Naive thymus-derived CD4-positive, alpha-beta T cell (primary cell): ENCODE measurements at places on chromosomes 6 and 20.

DNA sequence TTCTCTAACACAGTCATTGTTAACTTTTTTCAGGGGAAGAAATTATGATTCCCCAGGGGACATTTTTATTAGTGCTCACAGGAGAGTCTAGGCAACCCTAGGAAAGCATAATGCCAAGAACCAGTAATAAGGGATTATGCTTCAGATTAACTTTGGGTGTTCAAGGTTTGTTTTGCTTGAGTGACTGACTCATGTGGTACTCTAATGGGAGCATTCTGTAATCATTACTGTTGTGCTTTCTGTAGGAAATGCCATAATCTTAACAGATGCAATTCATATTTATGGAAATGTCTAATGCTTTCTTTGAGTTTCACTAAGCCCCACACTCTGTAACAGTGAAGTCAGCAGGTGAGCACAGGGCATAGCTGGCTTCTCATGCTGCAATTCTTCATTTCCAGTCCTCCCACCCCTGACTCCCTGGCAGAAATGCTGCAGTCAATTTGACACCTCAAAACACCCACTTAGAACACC is 263.4 kb upstream of the MAN1A1 start:
- no peak for DNase-seq

DNA sequence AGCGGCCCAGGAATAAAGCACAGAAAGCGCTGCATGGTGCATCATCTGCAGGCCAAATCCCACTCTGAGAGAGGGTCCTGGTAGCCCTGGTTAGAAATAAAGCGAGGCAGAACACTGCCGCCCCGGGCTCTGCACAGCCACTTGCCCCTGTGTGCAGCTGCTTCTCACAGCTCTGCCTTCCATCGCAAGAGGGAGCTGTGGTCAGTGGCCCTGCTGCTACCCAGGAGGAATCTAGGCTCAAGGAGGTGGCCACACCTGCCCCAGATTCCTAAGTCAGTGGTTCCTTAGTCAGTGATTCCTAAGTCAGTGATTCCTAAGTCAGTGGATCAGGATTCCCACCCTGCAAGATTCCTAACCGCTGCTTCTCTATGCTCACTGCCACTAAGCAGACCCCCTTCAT is 8.8 kb downstream of the CDH4 start:
- DNase-seq: no peak

- no peak for DNase-seq
Observed at GRCh38 chr6:148869585-148869984, 122.8 kb downstream of the UST start.

DNA sequence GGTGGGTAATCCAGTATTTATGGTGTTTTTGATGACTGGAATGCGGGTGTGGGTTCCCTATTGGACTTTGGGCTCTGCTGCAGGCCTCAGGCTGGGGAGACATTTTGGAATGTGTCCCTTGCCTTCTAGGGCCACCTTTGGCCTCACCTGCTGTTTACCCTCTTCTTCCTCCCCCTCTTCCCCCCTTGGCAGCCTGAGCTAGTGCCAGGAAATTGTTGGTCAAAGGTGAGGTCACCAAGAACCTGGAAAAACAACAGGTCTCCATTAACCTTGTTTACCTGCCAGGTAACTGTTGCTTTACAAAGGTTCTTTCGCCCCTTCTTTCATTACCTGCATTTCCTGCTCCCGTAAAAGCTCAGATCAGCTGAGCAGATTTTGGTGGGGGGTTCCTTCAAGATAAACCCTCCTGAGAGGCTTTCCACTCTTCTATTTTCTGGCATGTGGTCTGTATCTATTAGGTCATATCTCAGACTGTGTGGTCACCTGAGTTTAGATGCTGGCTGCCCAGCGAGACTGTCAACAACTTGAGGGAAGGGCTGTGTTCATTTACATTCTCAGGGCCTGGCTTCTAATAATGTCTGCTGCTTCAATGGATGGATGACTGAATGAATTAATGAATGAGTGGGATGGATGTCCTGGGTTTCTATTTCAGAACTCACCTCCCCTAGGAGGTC is 34.7 kb downstream of the VEGFA start:
- no peak for DNase-seq

DNA sequence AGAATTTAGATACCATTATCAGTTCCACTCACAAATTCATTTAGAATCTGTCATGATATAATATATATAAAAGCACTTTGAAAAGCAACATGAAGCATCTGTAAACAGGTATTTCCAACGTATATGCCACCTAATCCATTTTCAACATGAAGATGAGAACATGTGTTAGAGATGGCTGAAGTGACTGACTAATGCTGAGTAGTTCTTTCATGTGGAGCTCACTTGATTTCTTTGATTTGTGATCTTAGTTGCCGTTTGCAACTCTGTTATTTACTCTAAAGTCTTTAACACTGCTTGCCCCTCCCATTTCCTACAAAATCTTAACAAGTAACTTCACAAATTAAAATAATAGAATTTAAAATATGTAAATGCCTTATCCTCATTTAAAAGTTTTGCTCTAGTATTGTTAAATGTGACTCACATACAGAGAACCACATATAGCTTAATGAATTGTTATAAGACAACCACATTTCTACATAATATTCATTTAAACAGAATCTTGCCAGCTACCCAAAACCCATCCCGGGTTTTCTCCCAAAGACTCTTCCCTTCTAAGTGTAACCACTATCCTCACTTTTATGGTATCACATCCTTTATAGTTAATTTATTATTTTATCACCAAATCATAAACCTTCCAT is 78.3 kb downstream of the ME1 start:
- DNase-seq: no peak

DNA sequence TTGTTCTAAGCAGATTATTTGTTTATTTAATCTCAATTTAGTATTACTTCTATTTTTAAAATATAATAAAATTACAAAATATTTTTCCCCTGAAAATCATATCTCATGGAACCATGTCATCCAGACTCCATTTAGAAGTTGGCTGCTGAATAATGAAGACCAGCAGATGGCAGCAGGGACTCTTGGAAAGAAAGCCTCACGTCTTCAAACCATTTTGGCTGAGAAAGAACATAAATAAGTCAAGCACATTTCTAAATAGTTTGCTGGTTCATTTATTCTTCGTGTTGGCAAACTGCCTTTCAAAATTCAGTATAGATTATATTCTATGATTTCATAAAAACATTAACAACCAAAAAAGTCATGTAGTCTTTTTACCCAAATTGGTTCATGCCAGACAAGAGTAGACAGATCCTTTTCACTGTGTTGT is 71.7 kb downstream of the RCAN2 start:
- no peak for DNase-seq

- DNase-seq: no peak
Observed at GRCh38 chr6:120248451-120248850, 898.9 kb upstream of the MAN1A1 start.

- DNase-seq: no peak
Observed at GRCh38 chr6:55528624-55529023, 50.4 kb downstream of the HMGCLL1 start.
